Activated naive CD4-positive, alpha-beta T cell treated with anti-CD3 and anti-CD28 coated beads, Interleukin-2, amount 50 U/mL, for 72 hours (primary cell): ENCODE measurements at places on chromosomes 5 and 9.

DNA sequence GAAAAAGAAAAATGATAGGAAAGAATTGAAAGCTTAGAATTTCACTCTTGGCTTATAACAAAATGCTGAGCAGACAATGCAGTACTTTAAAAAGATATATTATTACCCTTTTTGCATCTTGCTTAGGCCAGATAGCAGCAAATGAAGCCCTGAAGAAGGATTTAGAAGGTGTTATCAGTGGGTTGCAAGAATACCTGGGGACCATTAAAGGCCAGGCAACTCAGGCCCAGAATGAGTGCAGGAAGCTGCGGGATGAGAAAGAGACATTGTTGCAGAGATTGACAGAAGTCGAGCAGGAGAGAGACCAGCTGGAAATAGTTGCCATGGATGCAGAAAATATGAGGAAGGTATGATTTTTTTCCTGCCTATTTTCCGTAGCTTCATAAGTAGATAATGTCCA is 50.8 kb downstream of the CNTRL start:
- DNase-seq = no peak

DNA sequence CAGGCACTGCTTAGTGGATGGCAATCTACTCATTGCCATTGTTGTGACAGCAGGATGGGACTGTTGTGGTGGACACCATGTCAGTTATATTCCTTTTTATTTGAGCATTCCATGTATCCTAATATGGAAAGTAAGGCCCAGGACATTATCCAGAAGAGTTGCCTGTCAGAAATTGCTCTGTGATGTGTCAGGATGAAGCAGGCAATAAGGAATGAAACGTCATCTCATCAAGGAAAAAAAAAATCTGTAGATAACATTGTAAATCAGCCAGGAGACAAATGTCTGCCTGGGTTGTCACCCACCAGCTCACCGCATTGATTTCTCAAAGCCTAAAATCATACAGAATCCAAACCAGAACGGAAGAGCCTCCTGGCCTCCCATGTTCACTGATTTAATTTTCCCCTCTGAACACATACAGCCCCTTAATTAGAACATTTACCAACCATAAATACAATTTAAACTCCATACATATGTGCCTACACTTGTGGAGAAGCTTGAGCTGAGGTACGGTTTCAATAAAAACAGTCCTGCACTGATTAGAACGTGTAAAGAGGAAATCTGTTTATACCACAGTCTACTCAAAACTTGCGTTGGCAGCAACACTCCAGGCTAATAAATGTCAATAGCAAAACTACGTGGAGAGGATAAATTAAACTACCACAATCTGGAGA is 73.9 kb downstream of the FOXD1 start:
- no peak for DNase-seq

DNA sequence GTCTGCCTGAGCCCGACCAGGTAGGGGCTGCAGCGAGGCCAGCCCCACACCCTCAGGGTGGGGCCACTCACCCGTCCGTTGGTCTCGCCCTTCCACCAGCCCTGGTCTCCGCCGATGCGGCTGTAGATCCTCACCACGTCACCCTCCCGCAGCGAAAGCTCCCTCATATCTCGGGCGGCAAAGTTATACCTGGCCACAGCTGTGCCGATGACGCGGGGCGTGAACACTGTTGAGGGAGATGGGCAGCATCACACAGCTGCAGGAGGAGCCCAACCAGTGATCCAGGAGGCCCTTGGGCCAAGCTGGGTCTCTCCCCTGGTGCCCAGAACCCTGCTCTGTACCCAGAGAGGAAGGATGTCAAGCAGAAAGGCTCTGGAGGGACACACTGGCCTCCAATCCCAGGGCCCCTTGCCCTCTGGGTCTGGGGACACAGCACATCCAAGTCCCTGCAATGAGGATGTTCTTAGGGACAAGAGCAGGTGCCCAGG is 30.3 kb upstream of the SARDH start:
- DNase-seq = peak; percentile 7

- no peak for DNase-seq
Observed at GRCh38 chr5:42879291-42879690, 67.6 kb upstream of the SELENOP start.

- no peak for DNase-seq
Observed at GRCh38 chr5:128537221-128537999, 635 bp downstream of the FBN2 start.

DNA sequence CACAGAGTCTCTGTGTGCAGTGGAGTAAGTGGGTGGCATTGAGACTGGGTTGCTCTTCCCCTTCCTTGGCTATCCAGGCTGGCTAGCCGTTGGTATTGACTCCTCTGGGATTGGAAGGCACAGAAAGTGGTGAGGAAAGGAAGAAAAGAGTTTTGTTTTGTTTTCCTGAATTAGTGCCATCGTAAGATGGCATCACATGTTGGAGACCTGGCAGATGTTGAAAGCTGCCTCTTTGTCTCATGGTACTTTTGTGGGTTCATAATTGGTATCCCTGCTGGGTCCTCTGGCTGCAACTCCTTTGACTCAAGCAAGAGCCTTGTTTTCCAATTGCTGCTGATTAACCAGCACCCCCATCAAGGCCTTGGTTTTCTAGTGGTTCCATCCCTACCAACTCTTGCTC is 293.8 kb downstream of the PDE4D start:
- no peak for DNase-seq

DNA sequence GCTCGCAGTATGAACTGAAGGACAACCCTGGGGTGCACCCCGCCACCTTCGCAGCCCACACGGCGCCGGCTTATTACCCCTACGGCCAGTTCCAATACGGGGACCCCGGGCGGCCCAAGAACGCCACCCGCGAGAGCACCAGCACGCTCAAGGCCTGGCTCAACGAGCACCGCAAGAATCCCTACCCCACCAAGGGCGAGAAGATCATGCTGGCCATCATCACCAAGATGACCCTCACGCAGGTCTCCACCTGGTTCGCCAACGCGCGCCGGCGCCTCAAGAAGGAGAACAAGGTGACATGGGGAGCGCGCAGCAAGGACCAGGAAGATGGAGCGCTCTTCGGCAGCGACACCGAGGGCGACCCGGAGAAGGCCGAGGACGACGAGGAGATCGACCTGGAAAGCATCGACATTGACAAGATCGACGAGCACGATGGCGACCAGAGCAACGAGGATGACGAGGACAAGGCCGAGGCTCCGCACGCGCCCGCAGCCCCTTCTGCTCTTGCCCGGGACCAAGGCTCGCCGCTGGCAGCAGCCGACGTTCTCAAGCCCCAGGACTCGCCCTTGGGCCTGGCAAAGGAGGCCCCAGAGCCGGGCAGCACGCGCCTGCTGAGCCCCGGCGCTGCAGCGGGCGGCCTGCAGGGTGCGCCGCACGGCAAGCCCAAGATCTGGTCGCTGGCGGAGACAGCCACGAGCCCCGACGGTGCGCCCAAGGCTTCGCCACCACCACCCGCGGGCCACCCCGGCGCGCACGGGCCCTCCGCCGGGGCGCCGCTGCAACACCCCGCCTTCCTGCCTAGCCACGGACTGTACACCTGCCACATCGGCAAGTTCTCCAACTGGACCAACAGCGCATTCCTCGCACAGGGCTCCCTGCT is 3.8 kb downstream of the IRX1 start:
- DNase-seq = no peak

- DNase-seq = peak; percentile 26
Observed at GRCh38 chr9:128150594-128151308, 1.5 kb downstream of the LCN2 start.

GRCh38 chr9:118991366-118992285 is 377.6 kb downstream of the BRINP1 start:
- no peak for DNase-seq

DNA sequence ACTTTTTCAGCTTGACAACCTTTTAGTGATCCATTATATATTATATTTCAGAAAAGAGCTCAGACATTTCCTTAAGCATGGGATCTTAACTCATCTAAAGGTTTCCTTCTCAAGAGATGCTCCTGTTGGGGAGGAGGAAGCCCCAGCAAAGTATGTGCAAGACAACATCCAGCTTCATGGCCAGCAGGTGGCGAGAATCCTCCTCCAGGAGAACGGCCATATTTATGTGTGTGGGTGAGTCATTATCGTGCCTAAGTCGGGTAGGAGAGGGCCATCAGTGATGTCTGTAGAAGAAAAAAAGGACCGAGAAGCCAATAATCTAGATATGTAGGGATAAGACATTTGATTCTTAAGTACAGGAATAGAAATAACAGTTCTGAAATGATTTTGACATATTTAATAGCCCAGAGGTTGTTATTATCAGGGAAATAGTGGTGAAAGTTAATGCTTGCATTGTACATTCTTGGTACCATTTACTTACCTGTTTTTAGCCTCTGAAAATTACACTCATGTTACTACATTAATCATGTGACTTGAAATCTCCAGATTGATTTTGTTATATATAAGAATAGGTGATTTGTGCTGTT is 28.2 kb downstream of the MTRR start:
- no peak for DNase-seq

DNA sequence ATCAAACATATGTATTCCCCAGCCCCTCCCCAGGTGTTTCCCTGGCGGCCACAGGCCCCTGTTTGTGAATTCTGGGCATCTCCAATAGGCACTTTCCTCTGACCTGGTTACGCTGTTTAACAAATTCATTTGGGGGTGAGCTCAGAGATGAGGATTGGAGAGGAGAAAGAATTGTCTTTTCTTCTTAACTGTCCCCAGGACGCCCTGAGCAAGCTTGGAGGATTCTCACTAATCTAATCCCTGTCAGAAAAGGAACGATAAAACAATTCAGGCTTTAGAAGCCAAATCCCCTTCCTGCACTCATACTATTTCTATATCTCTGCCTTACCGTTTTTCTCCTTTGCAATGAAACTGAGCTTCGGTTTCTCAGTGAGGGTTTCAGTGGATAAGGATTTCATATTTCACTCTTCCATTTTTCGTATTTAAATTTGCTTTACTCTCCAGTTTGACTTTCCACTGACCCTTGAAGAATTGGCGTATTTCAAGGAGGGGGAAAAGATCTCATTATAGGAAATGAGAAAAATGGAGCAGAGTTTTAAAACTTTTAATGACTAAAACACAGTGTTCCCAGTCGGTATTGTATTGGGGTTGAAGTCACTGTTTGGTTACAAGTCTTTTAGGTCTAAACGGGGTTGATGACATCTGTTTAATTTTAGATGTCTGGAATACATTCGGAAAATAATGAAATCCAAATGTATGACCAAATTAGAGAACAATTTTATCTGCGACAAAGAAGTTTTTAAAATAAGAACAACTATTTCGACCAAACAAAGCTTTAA is 180.1 kb downstream of the MACROH2A1 start:
- DNase-seq = peak; percentile 26

- DNase-seq = no peak
Observed at GRCh38 chr9:93288341-93288740, 104.4 kb downstream of the WNK2 start.

- no peak for DNase-seq
Observed at GRCh38 chr9:2086971-2087370, 71.8 kb downstream of the SMARCA2 start.

GRCh38 chr5:61229416-61229815 is 67.1 kb upstream of the SMIM15 start:
- no peak for DNase-seq

GRCh38 chr5:124790895-124791732 is 44.7 kb upstream of the ZNF608 start:
- no peak for DNase-seq

- DNase-seq = no peak
Observed at GRCh38 chr9:37921546-37922300, 17.8 kb upstream of the SLC25A51 start.

- no peak for DNase-seq
Observed at GRCh38 chr9:104633976-104634520, 16.0 kb upstream of the OR13C9 start.

GRCh38 chr5:170760113-170760512 is 23.4 kb upstream of the GABRP start:
- DNase-seq = no peak
